SW480 (cell line): ENCODE measurements at places on chromosomes 2 and 18.

- no peak for DNase-seq
Measured at GRCh38 chr2:2842466-2842865, 511.4 kb upstream of the MYT1L start.

GRCh38 chr2:200396781-200397242, 90.3 kb downstream of the SPATS2L start:
- no peak for DNase-seq

DNA sequence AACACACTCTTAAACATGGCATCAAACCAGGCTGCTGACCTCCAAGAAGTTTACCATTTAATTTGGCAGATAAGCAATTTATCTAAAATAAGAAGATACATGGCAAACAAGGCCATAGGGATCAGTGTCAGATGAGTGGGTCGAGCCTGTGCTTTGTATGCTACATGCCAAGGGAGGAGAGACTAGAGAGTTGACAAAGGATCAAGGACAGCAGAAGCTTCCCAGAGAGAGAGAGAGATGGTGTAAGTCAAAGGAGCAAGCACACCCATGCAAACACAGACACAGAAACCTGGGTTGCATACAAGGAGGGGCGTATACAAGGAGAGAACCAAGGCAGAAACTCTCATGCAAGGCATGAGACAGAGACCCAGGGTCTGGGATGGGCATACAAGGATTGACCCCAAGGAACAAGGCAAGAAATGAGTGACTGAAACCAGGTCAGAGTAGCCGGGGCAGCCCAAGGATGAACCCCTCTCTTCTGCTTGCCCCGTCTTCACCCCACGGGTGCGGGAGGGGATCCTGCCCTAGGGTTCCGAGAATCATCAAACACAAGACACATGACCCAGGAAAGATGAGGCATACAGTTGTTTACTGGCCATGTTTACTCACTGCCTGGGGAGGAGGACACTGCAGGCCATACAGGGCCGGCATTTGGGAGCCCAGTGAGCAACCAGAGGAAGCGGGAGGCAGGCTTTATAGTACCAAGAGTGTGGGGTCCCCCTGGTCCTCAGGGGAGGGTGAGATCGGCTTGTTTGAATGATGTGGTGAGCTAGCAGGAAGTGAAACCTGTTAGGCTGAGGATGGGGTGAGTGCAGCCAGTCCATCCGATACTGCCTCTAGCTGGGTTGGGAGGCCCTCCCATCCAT, 529.2 kb upstream of the ID2 start:
- no peak for DNase-seq

- no peak for DNase-seq
Measured at GRCh38 chr2:109371481-109372170, 242.1 kb downstream of the SEPTIN10 start.

- no peak for DNase-seq
Measured at GRCh38 chr18:73626859-73627258, 520.8 kb downstream of the FBXO15 start.

DNA sequence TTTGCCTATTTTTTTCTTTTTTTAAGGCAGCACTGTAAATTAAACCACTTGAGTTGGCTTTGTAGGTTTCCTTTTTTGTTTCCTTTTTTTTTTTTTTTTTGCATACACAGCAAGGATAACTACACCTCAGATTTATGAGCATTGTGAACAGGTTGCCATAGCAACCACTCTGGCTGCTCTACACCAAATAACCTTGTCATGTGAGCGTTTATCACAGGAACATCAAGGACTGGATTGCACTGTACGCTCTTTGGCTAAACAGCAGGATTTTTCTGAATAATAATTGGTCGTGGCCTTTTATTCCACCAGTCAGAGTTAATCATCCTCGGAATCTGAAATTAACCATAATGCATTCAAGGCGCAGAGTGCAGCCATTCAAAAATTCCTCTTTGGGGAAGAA, 199.1 kb upstream of the SLC14A2 start:
- no peak for DNase-seq

- no peak for DNase-seq
Measured at GRCh38 chr18:62814132-62814759, 98.9 kb downstream of the PHLPP1 start.

GRCh38 chr2:19358242-19359020, at the start of gene OSR1:
Gene OSR1 (minus strand): TSS chr2:19358623. CDS start chr2:19353805, 4,818 bp downstream.
- peak; percentile 50 for DNase-seq

- DNase-seq: peak; percentile 74
Measured at GRCh38 chr2:32688541-32688940, 60.7 kb downstream of the TTC27 start.

- DNase-seq: no peak
Measured at GRCh38 chr2:181553244-181553643, 96.1 kb downstream of the ITGA4 start.

DNA sequence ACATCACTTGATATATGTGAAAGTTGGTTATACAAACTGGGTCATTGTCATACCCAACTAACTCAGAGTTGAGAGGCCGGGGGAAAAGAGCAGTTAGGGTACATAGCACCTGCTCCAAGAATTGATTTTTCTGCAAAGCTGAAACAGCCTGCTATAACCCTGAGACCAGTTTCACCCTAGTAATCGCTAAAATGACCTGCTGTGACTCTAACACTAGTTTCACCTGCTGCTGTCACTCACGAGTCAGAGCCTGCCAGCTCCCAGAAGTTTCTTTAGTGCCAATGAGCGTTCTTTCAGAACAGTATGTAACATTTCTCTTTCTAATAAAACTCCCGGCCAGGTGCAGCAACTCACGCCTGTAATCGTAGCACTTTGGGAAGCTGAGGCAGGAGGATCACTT, 28.0 kb downstream of the SRSF7 start:
- DNase-seq: no peak
